ENCODE measurements at places on chromosomes 13 and 19.

GRCh38 chr19:40460185-40460584 lies 5.4 kb downstream of the BLVRB start:
- no peak for DNase-seq

- no peak for DNase-seq
Observed at GRCh38 chr19:32421589-32422361, 16.2 kb downstream of the DPY19L3 start.

DNA sequence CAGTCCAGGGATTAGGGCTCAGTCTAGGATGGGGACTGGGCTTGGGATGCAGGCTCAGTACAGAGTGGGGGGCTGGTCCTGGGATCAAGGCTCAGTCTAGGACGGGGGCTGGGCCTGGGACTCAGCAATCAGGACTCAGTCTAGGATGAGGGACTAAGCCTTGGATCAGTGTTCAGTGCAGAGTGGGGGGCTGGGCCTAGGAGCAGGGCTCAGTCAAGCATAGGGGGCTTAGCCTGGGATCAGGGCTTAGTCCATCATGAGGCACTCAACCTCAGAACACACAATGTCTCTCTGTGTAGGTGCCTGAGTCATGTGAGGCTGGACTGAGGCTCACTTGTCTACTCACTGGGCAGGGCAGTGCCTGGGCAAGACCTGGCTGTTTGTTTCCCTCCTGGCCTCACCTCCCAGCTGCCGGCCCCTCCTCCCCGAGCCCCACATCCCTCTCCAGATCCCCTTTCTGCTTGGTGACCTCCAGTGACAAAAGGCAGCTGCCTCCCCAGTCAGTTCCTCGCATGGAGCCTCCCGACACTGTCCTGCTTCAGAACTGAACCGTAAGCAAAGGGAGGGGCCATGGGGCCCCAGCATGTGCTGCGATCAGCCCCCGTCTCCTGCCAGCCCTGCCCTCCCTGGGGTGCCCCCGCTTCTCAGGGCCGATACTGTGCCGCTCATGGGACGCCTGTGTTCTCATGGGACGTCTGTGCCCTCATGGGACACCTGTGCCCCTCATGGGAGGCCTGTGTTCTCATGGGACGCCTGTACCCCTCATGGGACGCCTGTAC lies 6.5 kb upstream of the S1PR4 start:
- no peak for DNase-seq

DNA sequence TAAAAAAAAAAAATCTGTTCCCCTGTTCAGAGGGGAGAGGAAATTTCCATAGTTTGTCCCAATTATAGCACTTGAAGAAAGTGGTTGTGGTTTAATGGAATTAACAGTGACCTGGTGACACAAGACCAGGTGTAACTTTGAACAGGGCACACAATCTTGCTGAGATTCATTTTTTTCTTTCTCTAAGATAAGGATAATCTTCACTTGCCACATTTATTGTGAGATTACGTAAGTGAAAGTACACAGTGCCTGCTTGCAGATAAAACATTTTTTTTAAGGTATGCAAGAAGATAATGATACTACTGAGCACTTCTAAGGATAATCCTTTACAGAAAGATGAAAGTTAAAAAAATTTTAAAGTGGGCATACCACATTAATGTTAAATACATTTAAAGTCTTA lies 448.1 kb downstream of the DIAPH3 start:
- no peak for DNase-seq

- DNase-seq: no peak
Observed at GRCh38 chr13:40464337-40465014, 202.0 kb downstream of the FOXO1 start.

GRCh38 chr13:95300625-95301182 lies 547 bp downstream of the ABCC4 start:
- DNase-seq: peak; percentile 40
